Activated effector memory CD4-positive, alpha-beta T cell treated with Interleukin-2 at 50 U/mL for 16 hours (primary cell): ENCODE measurements at places on chromosomes 13 and 19.
A peak's percentile ranks its signal among the peaks of the same experiment; 100 is the strongest.

DNA sequence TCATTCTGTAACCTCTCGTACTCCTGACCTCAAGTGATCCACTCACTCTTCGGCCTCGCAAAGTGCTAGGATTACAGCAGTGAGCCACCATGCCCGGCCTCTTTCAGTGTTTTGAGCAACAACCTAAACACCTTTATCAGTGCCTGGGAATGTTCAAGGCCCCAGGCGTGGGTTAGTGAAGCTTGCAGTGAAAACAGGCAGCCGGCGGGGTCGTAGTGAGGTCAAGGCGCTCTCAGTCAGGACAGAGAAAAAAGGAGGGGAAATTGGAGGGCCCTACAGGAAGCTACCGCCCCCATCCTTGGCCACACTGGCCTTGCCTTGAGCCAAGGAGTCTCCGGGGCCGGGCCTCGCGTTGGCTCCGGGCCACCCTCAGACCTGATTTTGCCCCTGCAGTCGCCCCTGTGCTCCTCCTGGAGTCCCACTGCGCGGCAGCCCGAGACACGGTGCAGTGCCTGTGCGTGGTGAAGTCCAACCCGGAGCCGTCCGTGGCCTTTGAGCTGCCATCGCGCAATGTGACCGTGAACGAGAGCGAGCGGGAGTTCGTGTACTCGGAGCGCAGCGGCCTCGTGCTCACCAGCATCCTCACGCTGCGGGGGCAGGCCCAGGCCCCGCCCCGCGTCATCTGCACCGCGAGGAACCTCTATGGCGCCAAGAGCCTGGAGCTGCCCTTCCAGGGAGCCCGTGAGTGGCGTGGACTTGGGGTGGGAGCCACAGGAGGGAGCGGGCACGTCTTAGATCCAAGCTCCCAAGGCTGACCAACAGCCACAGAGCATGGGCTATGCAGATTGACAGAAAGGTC, 17.7 kb downstream of the MAG start:
- DNase-seq = no peak

- no peak for DNase-seq
Measured at GRCh38 chr19:3867971-3868769, 668 bp downstream of the ZFR2 start.

DNA sequence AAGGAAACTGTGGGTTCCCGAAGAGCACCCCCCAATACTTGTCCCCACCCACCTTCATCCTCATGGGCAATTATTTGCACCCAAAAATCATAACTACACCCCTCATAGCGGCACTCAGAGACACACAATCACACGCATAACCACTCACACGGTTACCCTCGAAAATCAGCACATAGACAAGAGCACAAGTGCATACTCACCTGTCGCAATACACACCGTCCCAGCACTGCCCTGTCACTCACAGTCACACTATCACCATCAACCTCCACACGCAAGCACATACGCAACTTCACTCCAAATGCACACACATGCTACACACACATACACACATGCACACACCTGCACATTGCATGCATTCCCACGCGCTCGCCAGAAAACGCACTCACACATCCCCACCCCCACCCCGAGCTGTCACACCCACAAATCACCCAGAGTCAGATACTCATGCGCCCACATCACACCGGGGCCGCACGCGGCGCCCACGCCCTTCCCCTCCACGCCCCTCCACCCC, 535 bp downstream of the COL5A3 start:
- DNase-seq = no peak

- DNase-seq = no peak
Measured at GRCh38 chr13:44040070-44040817, 160.5 kb downstream of the LACC1 start.

DNA sequence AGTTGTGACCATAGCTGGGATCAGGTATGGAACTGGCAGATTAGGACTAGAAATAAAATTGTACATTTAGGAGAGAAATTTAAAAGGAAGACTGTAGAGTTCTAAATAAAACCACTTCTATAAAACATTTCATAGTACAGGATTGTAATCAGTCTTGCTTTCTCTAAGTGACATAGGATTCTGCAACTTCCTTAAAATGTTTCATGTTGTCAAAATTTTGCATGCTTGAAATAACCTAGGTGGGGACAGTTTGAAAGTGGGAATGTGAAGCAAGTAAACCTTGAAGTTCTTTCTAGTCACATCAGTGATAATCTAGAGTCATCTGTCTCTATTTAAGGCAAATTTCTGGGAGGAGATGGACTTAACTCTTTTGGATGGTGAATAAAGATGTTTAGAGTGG, 6.7 kb downstream of the TM9SF2 start:
- DNase-seq = no peak

DNA sequence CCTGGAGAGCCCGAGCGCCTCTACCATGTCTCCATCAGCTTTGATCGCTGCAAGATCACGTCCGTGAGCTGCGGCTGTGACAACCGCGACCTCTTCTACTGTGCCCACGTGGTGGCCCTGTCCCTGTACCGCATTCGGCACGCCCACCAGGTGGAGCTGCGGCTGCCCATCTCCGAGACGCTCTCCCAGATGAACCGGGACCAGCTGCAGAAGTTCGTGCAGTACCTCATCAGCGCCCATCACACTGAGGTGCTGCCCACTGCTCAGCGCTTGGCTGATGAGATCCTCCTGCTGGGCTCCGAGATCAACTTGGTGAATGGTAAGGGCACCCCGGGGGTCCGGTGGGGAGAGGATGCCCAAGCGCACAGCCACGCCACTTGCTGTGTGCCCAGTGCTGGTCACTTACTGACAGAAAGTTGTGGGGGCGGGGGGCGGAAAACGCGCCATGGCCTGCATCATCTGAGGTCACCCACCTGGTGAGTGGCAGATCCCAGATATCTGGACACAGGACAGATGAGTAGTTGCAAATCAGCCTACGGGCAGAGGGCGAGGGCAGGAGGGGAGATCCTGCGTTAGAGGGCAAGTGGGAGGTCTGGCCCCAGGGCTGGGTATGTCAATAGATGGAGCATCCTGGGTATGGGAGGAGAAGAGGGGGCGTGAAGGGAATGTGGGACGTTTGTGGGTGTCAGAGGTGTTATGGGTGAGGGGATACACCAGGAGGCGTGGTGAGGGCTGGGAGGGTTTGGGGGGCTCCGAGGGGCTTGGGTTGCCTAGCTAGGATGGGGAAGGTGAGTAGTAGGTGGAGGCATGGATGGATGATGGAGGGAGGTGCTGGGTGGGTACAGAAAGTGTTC, 9.8 kb downstream of the ZSWIM4 start:
- DNase-seq = no peak

DNA sequence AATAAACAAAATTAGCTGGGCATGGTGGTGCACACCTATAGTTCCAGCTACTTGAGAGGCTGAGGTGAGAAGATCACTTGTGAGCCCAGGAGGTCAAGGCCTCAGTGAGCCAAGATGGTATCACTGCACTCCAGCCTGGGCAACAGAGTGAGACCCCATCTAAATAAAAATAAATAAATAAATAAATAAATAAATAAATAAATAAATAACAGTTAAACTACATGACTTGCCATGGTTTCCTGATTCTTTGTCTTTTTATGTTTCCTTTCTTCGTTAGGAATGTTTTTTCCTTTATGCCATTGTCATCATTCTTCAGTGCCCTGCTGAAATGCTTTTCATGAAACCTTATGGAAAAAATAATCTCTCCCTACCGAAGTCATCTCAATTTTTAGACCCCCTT, 35.2 kb upstream of the CXCL17 start:
- DNase-seq = no peak

- no peak for DNase-seq
Measured at GRCh38 chr13:32121316-32121715, 89.7 kb downstream of the FRY start.

- DNase-seq = no peak
Measured at GRCh38 chr13:73272831-73273230, 214.0 kb downstream of the KLF5 start.

- DNase-seq = no peak
Measured at GRCh38 chr13:76769271-76769791, 116.9 kb downstream of the KCTD12 start.

- no peak for DNase-seq
Measured at GRCh38 chr13:106033659-106034058, 501.8 kb downstream of the EFNB2 start.

DNA sequence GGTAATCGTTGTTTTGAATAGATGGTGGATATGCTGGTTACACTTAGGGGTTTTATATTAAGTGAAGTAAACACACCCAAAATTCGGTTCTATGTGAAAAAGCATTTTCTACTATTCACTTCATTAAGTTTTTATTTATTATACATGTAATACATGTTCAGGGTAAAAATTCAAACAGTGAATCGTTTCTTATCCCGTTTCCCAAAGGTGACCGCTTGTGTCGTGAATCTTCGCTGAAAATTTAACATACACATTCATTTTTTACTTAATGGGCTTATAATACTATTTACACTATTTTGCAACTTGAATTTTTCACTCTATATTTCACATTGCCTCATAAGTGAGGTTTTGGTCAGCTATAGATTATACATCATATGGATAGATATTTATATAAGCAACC, 24.5 kb downstream of the IPO5 start:
- DNase-seq = no peak

DNA sequence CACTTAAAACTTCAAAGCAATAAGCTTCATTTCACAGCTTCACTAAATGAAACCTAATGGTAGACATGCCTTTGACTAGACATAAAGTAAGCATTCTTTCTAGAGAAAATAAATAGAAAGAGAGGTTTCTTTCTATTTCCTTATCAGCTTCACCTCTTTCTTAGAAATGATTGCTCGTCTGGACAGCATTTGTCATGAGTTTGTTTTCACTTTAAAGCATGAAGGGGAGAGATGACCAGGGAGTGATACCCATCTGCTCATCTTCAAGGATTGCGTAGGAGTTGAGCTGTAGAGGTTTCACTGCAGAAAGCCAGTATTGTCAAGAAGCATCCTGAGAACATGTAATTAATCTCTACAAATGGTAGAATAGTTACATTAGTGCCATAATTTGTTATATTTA, 61.3 kb downstream of the COL4A2 start:
- DNase-seq = no peak

- DNase-seq = no peak
Measured at GRCh38 chr13:51995677-51996551, 15.3 kb downstream of the ATP7B start.

DNA sequence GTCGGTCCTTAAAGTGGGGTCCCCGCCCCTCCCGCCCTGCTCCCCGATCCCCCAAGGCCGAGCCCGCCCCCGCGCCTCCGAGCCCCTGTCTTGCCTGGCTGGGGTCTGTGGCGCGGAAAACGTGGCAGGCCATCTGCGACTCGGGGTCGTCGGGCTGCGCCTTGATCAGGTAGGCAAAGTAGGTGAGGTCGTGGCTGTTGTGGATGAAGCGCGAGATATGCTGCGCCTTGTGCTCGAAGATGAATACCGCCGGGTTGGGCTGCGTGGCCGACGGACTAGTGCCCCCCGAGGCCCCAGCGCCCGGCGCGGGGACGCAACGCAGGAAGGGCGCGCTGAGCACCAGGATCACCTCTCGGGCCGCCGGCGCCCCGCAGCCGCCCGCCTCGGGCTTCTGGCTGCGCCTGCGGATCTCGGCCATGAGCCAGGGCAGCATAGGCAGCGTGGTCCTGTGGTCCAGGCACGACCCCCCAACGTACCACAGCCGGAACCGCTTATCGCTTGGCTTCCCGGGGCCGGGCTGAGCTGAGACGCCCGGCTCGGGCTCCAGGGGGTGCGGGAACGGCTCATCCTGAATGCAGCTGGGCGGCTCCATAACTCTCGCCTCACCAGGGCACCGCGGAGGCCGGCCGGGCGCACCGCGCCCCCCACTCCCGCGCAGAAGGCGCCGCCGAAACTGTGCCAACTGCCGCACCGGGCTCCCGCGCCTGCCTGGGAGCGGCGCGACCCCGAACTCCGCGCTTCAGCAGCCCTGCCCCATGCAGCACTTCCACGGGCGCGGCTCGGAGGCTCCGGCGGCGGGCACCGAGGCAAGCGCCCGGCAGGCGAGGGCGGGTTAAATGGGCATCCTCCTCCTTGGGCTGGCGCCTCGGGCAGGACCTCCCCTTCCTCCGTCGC, 546 bp downstream of the TBC1D4 start:
- DNase-seq = peak; percentile 1

DNA sequence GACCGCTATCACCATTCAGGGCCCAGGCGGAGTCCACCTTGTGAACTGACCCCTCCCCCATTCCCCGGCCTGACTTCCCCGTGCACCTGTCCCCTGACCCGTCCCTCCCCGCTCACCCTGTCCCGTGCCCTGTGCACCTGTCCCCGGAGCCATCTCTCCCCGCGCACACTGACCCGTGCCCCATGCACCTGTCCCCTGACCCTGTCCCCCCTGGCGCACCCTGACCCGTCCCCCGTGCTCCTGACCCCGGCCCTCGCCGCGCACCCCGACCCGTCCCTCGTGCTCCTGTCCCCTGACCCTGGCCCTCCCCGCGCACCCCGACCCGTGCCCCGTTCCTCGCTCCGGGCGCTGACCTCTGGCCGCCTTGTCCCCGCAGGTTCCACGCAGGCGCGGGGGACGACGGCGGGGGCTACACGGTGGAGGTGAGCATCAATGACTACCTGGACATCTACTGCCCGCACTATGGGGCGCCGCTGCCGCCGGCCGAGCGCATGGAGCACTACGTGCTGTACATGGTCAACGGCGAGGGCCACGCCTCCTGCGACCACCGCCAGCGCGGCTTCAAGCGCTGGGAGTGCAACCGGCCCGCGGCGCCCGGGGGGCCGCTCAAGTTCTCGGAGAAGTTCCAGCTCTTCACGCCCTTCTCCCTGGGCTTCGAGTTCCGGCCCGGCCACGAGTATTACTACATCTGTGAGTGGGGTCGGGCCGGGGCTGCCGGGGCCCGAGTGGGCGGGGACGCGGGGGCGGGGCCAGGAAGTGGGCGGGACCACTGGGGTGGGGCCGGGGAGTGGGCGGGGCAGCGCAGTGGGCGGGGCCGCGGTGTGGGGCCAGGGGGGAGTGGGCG, 9.7 kb downstream of the EFNA2 start:
- DNase-seq = no peak

- no peak for DNase-seq
Measured at GRCh38 chr19:12859546-12859945, 21.2 kb downstream of the MAST1 start.

- peak; percentile 75 for DNase-seq
Measured at GRCh38 chr19:13099073-13099999, 3.3 kb downstream of the LYL1 start.

DNA sequence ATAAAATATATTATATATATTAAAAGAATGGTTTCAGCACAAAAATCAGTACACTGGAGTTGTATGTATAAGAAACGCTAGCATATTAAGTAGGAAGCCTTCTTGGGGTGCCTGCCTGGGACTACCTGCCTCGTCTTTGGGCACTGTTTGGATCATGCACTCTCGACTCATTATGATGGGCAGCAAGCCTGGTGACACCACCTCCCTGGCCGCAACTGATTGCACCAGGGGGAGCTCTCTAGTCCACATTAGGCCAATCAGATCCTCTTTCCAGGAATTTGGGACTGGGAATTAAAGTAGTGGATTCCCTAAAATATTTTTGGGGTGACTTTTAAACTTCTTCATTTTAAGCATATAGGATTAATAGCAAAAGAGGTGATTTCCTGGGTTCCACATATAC, 56.0 kb upstream of the RGCC start:
- DNase-seq = no peak

- no peak for DNase-seq
Measured at GRCh38 chr13:29619995-29620394, 24.5 kb upstream of the SLC7A1 start.

- no peak for DNase-seq
Measured at GRCh38 chr19:28606269-28607032, 606.5 kb downstream of the UQCRFS1 start.

- no peak for DNase-seq
Measured at GRCh38 chr13:34145061-34145460, 327.1 kb downstream of the RFC3 start.

GRCh38 chr13:80572308-80572922, 231.5 kb upstream of the SPRY2 start:
- no peak for DNase-seq
